ENCODE measurements at places on chromosomes 1 and 21. TPM values are rescaled to one million over a fixed set of nuclear protein-coding genes. Genes with fewer than 3 reads are reported as not detected.
A peak's percentile ranks its signal among the peaks of the same experiment; 100 is the strongest.

GRCh38 chr1:205986292-205986691 is 16.9 kb downstream of the RAB7B start:
- H3K36me3 ChIP-seq = no peaks in the 10 kb centered on the region
- H3K4me3 ChIP-seq = no peak overlapping the region
- no peaks in the 10 kb centered on the region for H3K4me1 ChIP-seq
- H3K27me3 ChIP-seq = peaks cover 7% of the 10 kb centered on the region

DNA sequence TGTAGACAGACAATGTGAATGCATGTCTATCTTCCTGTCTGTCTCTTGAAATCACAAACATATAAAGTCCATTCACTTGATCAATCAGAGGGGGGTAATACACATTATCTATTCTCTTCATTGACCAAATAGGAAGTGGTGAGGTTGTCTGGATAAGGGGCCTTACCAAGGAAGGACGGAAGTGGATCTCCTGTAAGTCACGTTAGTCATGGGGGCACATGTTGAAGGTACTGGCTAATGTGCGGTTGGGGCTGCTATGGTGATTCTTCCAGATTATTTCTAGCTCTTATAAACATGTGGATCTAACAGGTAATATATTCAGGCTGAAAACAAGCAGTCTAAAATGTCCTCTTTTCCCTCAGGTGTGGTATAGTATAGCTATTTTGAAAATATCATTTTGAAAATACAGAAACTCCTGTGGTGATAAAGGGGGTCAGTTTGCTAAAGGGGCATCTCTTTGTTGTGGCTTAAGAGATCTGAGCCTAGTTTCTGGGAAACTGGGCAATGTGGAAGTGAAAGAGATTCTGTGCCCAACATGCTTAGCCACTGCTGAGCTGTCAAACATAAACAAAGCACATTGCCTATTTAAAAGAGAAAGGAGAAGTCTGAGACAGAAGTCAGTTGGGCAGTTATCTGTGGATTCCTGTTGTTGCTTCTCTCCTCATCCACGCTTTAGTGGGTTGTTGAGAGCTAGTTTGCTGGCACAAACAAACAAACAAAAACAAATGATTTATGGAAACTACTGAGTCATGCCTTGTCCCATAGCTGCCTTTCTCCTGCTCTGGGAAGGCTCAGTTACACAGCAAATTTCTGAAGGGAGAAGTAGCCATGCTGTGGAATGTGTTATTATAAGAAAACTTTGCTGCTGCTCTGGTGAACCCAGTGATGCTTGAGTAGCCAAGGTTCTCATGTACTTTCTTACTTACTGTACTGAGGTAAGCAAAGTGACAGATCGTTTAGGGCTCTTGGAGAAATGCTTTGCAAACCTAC is 166.9 kb downstream of the HLX start:
- no peaks in the 10 kb centered on the region for H3K4me1 ChIP-seq
- DNase-seq = no peak
- no peaks in the 10 kb centered on the region for H3K36me3 ChIP-seq
- no peak overlapping the region for H3K27ac ChIP-seq
- peaks cover 15% of the 10 kb centered on the region for H3K27me3 ChIP-seq

GRCh38 chr1:31790641-31791091 is 25.2 kb downstream of the SPOCD1 start:
- H3K36me3 ChIP-seq = no peaks in the 10 kb centered on the region
- no peak overlapping the region for H3K27ac ChIP-seq
- H3K4me1 ChIP-seq = peaks cover 10% of the 10 kb centered on the region
- DNase-seq = no peak

DNA sequence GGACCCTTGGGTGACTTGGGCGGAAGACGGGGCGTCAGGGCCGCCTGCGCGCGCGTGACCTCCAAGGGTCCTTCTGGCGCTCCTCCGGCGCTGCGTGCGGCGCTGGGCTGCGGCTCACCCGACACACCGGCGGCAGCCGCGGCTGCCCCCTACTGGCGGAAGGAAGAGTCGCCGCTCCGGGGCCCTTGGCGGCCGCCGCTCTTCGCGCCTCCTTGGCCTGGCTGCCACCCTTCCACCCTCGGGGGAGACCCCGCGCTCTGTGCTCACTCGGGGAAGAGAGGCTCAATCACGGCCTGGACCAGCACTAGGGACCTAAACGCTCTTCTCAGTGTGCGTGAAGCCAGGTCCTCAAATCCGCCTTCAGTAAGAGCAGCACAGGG is 89.7 kb downstream of the DMRTA2 start:
- peak overlapping the region; percentile 34 for H3K4me3 ChIP-seq
- peaks cover 32% of the 10 kb centered on the region for H3K27me3 ChIP-seq
- no peaks in the 10 kb centered on the region for H3K36me3 ChIP-seq
- DNase-seq = peak; percentile 83
- no peak overlapping the region for H3K27ac ChIP-seq
- peaks cover 3% of the 10 kb centered on the region for H3K4me1 ChIP-seq

- peaks cover 12% of the 10 kb centered on the region for H3K4me1 ChIP-seq
- DNase-seq = peak; percentile 39
- H3K27ac ChIP-seq = peak overlapping the region; percentile 28
- peaks cover 38% of the 10 kb centered on the region for H3K36me3 ChIP-seq
- no peak overlapping the region for H3K4me3 ChIP-seq
- no peaks in the 10 kb centered on the region for H3K27me3 ChIP-seq
These were observed 92.4 kb downstream of the EIF4G3 start for GRCh38 chr1:21084111-21084810.

GRCh38 chr1:8496473-8496872 is 178.6 kb downstream of the SLC45A1 start:
- peaks cover 45% of the 10 kb centered on the region for H3K36me3 ChIP-seq
- no peak overlapping the region for H3K4me3 ChIP-seq
- H3K4me1 ChIP-seq = peaks cover 30% of the 10 kb centered on the region
- no peak for DNase-seq
- peak overlapping the region; percentile 68 for H3K27ac ChIP-seq
- H3K27me3 ChIP-seq = no peaks in the 10 kb centered on the region

DNA sequence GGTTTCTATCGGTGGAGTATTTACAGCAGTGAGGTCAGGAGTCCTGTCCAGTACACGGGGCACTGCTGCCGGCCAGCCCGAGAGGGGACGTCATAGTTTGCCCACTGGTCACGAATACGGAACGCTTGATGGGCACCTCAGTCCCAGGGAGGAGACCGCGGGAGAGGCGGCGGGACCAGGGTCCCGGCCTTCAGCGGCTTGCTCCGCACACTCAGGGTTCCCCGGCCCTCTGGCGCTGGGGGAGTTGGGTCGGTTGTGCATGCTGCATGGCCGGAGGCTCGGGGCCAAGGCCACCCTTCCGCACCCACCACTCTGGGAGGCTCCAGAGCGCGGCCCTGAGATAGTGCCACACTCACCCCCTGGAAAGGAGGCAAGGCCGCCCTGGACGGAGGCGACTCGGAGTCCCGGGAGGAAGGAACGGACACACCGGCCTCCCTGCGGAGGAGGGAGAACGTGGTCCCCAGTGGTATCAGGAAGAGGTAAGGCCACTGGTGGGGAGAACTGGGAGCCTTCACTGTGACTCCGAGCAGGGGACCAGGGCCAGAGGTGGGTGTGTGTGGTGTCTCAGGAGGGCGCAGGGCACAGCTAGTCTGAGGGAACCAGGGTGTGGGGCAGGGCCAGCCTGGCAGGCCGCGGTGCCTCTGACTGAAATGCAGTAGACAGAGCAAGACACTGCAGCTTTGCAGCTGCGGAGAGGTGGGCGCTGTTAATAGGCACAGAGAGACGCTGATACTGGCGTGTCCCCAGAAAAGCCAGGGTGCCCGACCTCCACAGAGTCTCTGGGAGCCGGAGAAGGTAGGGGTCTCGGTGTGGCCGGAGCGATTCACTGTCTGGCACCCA is 28.6 kb upstream of the PRSS38 start:
- H3K4me1 ChIP-seq = peaks cover 14% of the 10 kb centered on the region
- H3K27me3 ChIP-seq = no peaks in the 10 kb centered on the region
- H3K36me3 ChIP-seq = peaks cover 4% of the 10 kb centered on the region
- DNase-seq = no peak
- H3K27ac ChIP-seq = peak overlapping the region; percentile 22
- peak overlapping the region; percentile 69 for H3K4me3 ChIP-seq

- no peak for DNase-seq
- no peaks in the 10 kb centered on the region for H3K36me3 ChIP-seq
- H3K4me3 ChIP-seq = no peak overlapping the region
- H3K27me3 ChIP-seq = peaks cover 7% of the 10 kb centered on the region
- H3K4me1 ChIP-seq = peaks cover 9% of the 10 kb centered on the region
These were observed 17.4 kb downstream of the BMP8A start for GRCh38 chr1:39508857-39509305.

DNA sequence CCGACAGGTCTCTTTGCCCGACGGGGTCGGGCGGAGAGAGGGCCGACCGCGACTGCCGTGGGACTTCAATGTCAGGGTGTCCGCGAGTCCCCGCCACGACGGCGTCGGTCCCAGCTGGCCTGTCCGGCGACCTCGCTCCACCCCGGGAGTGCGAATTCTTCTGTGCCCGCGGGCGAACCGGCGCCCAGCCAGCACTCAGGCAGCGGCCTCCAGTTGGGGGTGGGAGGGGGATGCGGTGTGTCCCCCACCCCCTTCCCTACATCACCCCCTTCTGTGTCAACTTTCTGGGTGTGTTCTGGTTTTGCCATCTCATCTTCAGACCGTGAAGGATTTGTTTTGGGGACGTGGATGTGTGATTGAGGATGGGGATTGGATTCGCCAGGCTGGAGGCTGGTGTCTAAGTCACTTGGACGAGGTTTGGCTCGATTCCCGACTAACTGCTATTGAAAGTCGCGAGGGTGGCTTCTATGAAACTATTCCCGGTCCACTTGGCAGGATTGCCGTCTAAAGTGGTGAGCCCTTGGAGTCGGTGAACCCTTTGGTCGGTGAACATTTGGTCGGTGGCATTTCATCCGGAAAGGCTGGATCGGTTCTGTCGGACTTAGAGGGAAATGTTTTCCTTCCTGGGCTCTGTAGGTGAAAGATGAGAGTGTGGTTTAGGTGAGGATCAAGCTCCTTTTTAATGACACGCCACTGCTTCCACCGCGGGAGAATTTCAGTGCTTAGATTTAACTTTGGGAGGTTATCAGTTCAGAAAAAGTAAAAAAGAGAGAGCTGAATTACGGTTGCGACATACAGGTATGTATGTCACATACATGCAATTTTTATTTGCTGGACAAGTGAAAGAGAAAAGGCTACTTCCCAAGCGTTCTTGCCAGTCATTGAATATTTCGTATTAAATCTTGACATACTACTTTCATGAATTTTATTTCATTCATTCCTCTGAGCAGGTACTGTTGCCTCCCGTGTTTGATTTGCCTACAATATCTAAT is 771 bp downstream of the ABCD3 start:
- DNase-seq = no peak
- no peak overlapping the region for H3K4me3 ChIP-seq
- H3K27ac ChIP-seq = peak overlapping the region; percentile 87

DNA sequence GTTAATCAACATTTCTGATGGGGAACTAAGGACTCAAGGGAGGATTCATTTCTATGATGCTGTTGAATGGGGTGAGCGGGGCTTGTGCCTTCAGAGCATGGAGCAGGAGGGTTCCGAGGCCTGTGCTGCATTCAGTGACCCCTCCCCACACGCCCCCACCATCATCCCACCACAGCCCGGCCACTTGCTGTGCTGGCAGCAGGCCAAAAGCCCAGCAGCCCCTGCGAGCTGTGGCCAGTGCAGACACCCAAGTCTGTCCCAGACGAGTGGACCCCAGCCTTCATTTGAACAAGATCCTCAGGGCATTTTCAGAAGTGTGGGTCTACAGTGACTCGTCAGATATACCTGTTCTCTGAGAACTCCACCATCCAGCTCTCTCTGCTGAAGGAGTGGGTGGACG is 242.0 kb downstream of the GRIK3 start:
- no peaks in the 10 kb centered on the region for H3K36me3 ChIP-seq
- H3K27me3 ChIP-seq = peaks cover 6% of the 10 kb centered on the region
- H3K4me1 ChIP-seq = no peaks in the 10 kb centered on the region

- H3K36me3 ChIP-seq = peaks cover 5% of the 10 kb centered on the region
- H3K27me3 ChIP-seq = peaks cover 14% of the 10 kb centered on the region
- peaks cover 19% of the 10 kb centered on the region for H3K4me1 ChIP-seq
These were observed 50.5 kb upstream of the ATF3 start for GRCh38 chr1:212557739-212558692.

- no peak overlapping the region for H3K4me3 ChIP-seq
- peaks cover 15% of the 10 kb centered on the region for H3K36me3 ChIP-seq
- peaks cover 26% of the 10 kb centered on the region for H3K4me1 ChIP-seq
- DNase-seq = no peak
- no peaks in the 10 kb centered on the region for H3K27me3 ChIP-seq
- H3K27ac ChIP-seq = no peak overlapping the region
These were observed 65.4 kb downstream of the TIAM1 start for GRCh38 chr21:31278511-31279130.

DNA sequence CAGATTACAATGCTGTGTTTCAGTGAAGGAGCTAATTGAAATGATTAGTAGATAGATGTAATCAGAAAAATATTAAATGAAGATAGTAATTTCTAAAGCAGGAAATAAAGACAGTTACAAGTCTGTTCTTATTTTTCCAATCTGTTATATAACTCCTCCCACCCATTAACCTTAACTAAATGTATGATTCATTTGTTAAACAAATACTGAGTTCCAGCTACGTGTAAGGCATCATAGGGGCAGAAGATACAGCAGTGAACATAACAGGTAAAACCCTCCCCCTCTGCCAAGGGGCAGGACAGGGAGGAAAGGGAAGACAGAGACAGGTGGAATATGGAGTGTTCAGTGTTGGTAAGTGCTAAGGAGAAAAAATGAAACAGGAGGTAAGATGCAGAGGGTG is at the start of gene FAM177B:
Gene FAM177B, plus strand, starts transcription at position 231 of the 400 bp plus-strand sequence. CDS start 9,344 bp downstream, outside the sequence.
- no peak for DNase-seq
- no peak within 1 kb of the TSS for H3K27ac ChIP-seq
- H3K4me3 ChIP-seq = no peak within 1 kb of the TSS

DNA sequence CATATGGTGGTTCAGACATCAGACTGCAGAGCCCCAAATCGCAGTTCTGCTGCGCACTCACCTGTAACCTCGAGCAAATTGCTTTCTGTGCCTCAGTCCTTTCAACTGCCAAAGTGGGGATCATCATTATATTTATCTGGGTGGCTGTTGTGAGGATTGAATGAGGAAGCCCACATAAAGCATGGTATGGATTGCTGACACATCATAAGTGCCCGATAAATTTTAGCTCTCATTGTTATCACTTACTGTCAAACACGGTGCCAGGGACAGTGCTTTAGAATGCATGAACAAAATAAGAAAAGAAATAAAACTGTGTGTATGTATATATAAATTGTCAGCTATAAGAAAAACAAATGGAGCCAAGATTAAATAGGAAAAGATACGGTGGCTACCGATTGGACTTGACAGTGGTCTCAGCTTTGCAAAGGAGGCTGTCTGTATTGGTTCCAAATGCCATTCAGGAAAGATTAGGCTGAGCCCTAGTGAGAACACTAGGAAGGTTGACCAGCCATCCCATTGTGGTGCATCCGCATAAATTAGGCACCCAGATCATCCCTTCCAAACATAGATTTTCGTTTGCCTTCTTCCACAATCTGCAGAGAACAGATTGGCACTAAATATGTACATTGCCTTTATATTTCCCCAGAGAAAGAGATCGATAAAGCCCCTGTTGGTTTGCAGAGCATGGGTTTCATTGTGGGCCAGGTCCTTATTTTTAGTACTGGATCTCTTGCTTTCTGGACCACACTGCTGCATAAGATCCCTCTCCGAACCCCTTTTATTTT is 91.8 kb upstream of the KAZN start:
- no peak overlapping the region for H3K27ac ChIP-seq
- H3K4me1 ChIP-seq = no peaks in the 10 kb centered on the region
- peaks cover 6% of the 10 kb centered on the region for H3K27me3 ChIP-seq
- no peaks in the 10 kb centered on the region for H3K36me3 ChIP-seq
- no peak for DNase-seq
- no peak overlapping the region for H3K4me3 ChIP-seq

GRCh38 chr1:157626099-157626498 is 28.2 kb upstream of the FCRL4 start:
- no peak overlapping the region for H3K27ac ChIP-seq
- H3K36me3 ChIP-seq = no peaks in the 10 kb centered on the region
- H3K27me3 ChIP-seq = peaks cover 15% of the 10 kb centered on the region
- no peaks in the 10 kb centered on the region for H3K4me1 ChIP-seq
- DNase-seq = peak; percentile 67

AGMAT gene
- 18.1 TPM for total RNA-seq

ZNF648 gene
- not detected for total RNA-seq

OR2M2 gene
- total RNA-seq = not detected

All from activated CD4-positive, alpha-beta T cell treated with anti-CD3 and anti-CD28 coated beads for 36 hours (primary cell).